SK-N-SH (cell line): ENCODE measurements at places on chromosomes 1 and 21.

GRCh38 chr1:14876747-14877146 is 276.8 kb upstream of the TMEM51 start:
- no peak for DNase-seq

DNA sequence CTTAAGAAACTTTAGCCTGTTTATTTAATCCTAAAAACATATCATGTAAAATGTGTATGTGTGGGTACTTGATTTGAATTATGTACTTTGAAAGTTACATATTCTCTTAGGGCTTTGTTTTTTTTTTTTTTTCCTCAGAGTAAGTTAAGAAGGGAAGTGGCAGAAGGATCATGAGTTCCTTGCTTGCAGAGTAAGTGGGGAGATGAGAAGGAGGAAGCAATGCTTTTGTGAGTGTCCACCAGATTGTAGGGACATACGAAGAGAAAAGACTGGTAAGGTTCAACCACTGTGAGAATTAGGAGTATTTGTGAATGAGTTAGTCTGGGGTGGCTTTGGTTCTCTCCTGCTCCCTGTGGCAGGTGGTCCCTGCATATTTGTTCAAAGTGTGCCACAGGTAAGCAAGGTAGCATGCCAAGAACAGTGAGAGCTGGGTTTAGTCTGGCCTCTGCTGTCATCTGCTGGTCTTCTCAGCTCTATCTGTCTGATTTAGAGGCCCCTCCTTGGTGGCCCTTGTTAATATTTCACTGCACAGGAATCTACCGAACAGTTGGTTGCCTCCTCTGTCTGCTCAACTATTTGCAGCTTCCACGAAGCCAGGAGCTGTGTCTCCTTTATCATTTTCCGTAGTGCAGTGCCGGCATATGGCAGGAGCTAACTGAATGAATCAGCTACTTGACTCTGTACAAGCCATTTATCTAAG is 9.5 kb downstream of the DNM3 start:
- no peak for DNase-seq

GRCh38 chr1:40894455-40894854 is 32.3 kb upstream of the CITED4 start:
- DNase-seq: no peak

- DNase-seq: no peak
Measured at GRCh38 chr1:14517841-14518180, 80.7 kb upstream of the KAZN start.

DNA sequence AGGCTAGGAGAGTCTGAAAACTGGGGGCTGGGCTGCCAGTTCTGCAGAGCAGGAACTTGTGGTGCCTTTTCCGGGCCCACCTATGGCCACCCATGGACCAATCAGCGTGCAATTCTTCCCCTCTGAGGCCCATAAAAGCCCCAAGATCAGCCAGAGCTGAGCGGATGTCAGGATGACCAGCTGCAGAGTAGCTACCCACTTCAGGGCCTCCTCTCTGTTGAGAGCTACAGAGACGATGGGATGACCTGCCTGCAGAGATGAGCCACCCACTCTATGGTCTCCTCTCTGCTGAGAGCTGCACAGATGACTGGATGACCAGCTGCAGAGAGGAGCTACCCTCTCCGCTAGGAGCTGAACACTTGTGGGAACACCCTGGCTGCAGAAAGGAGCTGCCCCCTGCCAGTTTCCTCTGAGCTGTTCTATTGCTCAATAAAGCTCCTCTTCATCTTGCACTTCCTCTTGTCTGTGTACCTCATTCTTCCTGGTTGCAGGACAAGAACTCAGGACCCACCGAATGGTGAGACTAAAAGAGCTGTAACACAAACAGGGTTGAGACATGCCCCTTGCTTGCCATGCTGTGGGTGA is 12.8 kb upstream of the AADACL4 start:
- DNase-seq: no peak

- no peak for DNase-seq
Measured at GRCh38 chr1:11316701-11317100, 43.7 kb downstream of the UBIAD1 start.
